ENCODE measurements at places on chromosomes 7 and 10.

- DNase-seq, result no peak
These were observed 117.4 kb downstream of the INPP5A start for GRCh38 chr10:132654708-132655661.

DNA sequence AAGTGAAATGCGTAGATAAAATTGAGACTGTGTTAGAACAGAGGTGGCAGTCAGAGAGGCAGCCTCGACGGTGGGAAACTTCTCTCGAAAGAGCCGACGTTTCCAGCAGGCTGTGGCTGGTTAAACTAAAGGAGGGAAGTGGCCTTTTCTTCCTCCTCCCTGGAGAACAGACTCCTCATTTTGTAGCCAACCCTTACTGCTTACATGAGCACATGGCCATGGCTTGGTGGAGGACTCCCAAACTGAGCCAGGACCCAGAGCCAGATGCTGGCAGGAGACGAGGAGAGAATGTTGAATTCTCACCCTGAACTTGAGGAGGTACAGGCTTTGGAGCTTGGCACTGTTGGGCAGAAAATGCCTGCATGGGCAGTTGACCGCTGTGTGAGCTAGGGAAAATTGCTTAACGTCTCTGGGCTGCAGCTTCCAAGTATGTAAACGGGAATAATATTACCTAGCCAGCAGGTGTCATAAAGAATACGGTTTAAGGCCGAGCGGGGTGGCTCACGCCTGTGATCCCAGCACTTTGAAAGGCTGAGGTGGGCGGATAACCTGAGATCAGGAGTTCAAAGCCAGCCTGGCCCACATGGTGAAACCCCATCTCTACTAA, 24.5 kb downstream of the MMD2 start:
- no peak for DNase-seq

DNA sequence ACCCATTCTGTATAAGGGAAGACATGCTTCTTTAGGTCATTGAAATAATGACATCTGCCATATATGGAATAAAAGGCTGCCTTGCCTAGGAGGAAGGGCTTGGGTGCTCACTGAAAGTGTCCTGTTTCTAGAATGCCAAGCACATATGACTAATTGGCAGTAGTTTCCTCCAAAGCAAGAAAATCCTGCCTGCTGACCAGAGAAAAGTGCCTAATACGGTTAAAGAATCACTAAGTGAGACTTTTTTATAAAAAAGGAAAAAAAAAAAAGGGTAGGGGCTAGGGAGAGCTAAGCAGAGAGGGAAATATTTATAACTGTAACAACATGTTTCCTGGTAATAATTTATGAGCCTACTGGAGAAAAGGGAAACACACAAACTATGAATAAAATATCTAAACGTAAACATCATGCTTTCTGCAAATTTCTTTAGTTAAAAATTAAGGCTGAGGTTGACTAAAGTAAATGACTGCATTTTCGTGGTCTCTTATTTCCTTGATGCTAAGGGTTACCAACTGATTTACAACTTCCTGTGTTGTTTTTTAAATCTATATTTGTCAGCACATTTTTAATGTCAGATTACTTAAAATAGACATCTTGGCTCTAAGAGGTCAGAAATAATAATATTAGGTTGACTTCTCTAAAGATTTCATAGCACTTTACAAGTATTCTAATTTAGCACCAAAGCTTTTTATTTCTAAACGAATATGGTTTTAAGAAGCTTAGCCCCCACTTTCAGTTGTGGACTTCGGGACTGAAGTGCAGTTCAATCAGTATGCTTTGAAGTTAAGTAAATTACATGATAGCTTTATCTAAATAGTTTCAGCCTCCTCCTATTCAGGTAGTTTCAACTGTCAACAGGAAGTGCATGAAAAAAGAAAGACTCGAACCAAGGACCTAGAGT, 89.6 kb downstream of the CABCOCO1 start:
- DNase-seq, result no peak

DNA sequence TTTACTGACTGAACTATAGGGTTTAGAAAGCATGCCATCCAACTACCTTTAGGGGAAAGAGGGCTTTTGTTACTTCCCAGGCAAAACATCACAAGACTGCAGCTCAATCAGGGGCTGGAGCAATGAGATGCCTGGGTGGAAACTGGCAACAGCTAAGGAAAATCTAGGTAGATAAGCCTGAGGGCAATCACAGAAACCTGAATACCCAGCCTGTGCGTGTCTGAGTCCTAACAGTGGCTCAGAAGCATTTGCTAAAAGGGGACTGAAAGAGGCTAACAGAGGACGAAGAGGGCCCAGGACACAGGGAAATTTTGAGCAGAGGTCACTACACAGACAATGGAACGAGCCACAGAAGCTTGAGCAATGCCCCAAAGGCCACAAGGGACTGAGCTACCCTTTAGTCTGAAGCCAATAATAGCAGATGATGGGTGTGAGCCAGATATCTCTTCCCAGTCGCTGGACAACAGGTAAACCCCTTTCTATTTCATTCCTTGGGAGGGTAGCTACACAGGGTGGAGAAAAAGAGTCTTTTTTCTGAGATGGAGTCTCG, 79.1 kb downstream of the ITGA8 start:
- DNase-seq, result no peak

DNA sequence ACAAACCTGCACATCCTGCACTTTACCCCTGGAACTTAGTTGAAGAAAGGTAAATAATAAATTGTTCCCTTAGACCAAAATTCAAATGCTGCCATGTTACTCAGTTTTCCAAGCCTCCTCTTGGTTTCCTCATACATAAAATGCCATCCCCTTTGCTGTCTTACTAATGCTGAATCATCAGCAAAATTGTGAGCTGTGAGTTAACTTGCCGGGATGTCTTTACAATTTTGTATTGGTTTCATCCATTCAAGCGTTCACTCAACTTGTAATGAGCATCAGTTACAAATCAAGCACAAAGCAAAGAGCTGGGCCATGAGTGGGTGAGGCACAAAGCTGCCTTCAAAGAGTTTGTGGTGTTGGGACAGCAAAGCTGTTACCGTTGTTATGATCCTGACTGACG, 395.8 kb upstream of the ZMIZ1 start:
- no peak for DNase-seq

DNA sequence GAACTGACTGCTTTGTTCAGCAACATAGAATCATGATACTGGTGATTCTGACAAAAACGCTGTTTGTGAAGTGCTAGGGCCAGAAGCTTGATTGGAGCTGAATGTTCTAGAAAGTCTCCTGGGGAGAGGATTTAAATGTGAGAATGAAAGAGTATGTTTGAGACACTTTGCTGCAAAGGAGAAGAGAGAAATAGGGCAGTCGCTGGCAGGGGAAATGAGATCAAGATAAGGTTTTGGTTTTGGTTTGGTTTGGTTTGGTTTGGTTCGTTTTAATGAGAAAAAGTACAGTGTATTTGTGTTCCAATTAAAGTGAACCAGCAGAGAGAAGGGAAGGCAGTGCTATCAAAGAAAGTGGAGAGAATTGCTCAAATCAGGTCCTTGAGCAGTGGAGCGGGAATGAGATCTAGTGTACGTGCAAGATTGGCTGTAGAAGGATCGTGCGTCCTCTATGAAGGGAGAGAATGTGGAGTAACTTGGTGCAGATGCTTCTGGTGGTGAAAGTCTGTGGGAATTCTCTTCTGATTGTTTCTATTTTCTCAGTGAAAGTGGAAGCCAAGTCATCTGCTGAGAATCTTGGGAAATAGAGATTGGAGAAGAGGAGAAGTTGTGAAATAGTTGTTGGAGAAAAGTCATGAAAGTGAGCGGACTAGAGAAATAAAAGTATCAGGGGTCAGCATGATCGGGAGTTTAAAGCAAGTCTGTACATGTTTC, 270.5 kb downstream of the CCDC3 start:
- DNase-seq, result no peak

GRCh38 chr10:102492344-102492939, 10.1 kb downstream of the ACTR1A start:
- DNase-seq, result no peak

DNA sequence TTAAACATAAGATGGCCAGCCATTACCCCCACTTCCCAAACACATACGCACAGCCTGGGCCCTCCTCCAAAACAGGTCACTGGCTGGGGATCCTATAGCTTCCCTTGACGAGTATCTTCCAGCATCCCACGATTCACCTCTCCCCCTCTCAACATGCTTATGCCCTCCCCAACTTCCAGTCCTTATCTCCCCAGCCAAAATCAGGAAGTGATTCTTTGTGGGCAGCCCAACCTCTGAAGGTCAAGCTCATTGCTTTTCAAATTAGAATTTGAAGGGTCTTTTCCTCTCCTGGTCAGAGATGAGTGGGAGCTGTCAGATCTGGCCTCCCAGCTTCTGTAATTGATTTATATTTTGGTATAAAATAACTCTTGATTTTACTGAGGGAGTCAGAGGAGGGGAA, 133.6 kb downstream of the ATXN7L1 start:
- no peak for DNase-seq

- DNase-seq, result no peak
These were observed 84.6 kb upstream of the UNC5B start for GRCh38 chr10:71127773-71128172.

DNA sequence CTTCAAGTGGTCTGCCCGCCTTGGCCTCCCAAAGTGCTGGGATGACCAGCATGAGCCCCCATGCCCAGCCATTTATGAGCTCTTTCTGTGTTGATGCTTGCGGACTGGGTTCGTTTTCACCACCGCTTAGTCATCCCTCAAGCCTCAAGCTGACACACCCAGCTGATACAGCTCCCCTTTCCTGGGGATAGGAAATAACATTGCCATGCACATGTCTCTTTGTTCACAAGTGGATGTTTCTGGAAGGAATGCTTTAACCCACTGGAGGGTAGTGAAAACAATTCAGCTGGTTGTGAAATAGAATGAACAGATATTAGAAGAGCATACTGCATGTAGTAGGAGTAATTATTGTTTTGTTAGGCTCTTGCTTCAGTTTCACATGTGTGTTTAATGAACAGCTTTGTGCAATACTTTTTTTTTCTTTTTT, 8.5 kb upstream of the METTL27 start:
- DNase-seq, result no peak

DNA sequence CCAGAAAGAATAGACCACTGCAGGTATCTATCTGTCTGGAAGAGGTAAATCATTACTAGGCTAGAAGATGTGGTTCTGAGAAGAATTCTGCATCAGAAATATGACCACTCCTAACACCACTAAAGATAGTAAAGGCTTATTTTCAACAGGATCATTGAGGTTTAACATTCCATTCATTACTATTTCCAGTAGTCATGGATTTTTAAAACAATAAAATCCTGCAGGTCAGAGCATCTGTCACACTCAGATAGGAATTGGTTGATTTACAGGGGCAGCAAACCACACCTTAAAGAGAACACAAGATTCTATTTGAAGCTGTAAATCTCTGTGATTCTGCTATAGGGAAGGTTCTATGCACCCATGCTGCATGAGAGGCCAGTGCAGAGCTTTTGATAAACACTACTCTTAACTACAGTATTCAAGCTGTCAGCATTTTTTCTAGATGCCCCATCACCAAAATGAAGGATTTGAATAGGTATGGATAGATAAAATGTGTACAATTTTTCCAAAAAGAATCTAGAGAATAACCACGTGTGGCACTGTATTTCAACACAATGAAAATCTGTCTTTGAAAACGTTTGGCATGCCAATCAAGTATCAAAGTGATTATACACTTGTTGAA, 14.6 kb downstream of the LRRC17 start:
- no peak for DNase-seq

GRCh38 chr10:133326223-133326551, 10.5 kb downstream of the CALY start:
- no peak for DNase-seq

GRCh38 chr7:111408724-111409123, 153.6 kb downstream of the IMMP2L start:
- DNase-seq, result no peak

- DNase-seq, result no peak
These were observed 515.3 kb downstream of the AUTS2 start for GRCh38 chr7:70113536-70113935.

DNA sequence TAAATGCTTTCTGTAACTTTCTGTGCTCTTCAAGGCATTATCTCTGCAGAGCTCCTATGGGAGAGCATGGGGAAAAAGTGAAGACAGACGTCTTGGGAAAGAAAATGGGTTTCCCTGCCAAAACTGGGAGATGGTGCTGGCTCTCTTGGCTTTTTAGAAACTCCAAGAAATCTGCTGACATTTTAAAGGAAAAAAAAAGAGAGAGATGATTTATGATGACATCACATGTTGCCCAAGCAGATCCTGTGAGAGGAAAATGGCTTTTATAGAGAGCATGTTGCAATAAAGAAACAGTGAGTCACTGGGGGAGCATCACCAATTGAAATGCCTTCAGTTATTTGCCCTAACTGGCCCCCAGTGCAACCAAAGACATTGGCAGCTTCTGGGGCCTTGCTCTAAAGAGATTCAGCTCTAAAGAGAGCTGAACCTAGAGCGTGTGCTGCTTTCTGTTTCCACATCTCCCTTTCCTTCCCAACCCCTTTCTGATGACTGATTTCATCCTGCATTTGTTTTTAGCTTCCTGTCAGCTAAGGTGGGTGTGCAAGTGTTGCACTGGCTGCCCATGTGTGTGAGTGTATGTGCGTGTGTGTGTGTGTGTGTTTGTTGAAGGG, 37.7 kb downstream of the LRMDA start:
- no peak for DNase-seq

DNA sequence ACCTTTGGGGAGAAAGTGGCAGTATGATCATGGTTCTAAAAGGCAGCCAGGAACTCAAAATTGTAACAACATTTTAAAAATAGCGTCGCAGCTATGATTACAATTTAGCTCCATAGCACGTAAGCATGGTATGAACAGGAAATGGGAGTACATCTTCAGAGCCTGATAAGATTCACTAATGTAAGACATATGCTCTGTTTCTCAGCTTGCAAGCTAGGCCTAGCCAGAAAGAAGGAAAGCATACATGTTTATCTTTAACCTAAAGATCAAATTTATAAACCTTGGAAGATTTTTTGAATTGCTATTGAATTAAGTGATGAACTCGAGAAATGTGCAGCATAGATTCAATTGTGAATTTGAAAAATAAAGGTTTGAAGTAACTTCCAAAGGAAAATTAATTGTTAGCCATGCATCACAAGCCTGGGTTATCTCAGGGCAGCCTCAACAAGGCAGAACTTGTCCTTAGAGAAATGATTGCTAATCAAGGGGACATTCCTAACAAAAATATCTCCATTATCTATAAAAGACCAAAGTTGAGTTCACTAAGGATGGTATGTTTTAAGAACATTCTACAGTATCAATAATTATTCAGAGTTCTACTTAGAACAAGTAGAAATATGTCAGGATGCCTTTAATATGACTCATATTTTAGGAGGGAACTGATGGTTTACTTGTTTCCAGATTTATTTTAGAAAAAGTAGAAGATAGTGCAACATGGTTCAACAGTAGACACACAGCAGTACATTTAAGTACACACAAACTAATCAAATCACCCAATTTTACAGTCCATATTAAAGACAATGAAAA, 38.8 kb upstream of the SEPTIN7 start:
- DNase-seq, result no peak

All from stimulated activated CD4-positive, alpha-beta T cell treated with anti-CD3 and anti-CD28 coated beads, Interleukin-1b, Interleukin-23, amount 100 ng/mL, for 1 hour (primary cell).